ENCODE measurements at places on chromosomes 7 and 10. TPM values are rescaled to one million over a fixed set of nuclear protein-coding genes. Genes with fewer than 3 reads are reported as not detected.

The ANKRD1 gene
- total RNA-seq = not detected

- DNase-seq = no peak
Observed at GRCh38 chr7:84105586-84105985, 89.0 kb downstream of the SEMA3A start.

The UROS gene
- total RNA-seq = 28.3 TPM

The HTR5A gene
- not detected for total RNA-seq

The ADAM22 gene
- 0.53 TPM for total RNA-seq

GRCh38 chr10:12473491-12473890, 124.1 kb downstream of the CAMK1D start:
- no peak for DNase-seq

GRCh38 chr10:64036321-64036930, 515.2 kb downstream of the REEP3 start:
- no peak for DNase-seq

GRCh38 chr10:81680359-81680758, 194.6 kb upstream of the NRG3 start:
- DNase-seq = no peak

GRCh38 chr10:133295426-133296320, 13.0 kb downstream of the TUBGCP2 start:
- no peak for DNase-seq

- no peak for DNase-seq
Observed at GRCh38 chr10:68348265-68348741, 15.6 kb upstream of the PBLD start.

DNA sequence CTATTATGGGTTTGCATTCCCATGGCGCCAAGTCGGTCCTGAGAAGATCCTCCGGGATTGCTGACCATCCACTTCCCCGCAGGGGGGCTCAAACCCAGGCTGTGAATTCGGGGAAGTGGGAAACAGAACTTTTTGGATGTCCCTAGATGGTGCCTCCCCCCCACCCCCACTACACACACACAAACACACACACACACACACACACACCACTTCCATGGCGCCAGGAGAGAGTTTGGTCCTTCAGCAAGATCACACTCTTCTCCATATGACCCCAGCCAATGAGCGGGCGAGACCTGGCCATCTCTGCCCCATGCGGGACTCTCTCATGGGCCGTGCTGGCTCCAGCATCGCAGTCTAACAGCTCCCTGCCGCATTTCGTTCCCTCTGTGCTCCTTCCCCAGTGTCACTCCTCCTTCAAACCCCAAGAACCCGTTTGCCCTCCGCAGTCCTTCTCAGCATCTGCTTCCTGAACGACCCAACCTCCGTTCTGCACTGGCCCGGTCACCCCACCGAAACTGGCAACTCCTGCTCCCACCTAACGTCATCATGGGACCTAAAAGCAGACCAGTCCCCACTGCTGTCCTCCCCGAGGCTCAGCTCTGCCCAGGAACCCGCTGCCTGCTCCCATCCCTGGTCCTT, 32.1 kb upstream of the TNRC18 start:
- no peak for DNase-seq

The SFTPD gene
- 0.73 TPM for total RNA-seq

The CPED1 gene
- 34.6 TPM for total RNA-seq

The NKX1-2 gene
- total RNA-seq = 0.05 TPM

- DNase-seq = no peak
Observed at GRCh38 chr10:631266-631665, 58.2 kb downstream of the DIP2C start.

The SPDYE8 gene
- not detected for total RNA-seq

The GPR37 gene
- 14.2 TPM for total RNA-seq

DNA sequence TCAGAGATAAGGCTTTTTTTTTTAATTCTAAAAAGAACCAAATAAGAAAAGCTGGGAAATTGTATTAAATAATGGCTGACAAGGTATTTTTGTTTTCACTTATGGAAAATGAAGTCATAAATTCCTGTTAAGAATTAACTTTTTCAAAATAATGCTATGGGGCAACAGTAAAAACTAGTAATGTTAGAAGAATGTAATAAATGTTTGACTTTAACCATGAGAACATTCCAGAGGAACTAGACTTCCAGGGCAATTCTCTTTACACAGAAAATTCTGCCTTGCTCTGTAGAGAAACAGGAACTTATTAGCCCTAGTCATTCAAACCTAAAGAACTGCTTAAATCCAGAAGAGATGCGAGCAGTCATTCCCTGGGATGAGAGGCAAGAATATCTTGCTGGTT, 571.1 kb downstream of the IPMK start:
- no peak for DNase-seq

- DNase-seq = no peak
Observed at GRCh38 chr7:44706788-44707557, 41.7 kb upstream of the ZMIZ2 start.

- DNase-seq = no peak
Observed at GRCh38 chr10:76245951-76246495, 814.6 kb downstream of the LRMDA start.

The CALY gene
- 0.45 TPM for total RNA-seq

DNA sequence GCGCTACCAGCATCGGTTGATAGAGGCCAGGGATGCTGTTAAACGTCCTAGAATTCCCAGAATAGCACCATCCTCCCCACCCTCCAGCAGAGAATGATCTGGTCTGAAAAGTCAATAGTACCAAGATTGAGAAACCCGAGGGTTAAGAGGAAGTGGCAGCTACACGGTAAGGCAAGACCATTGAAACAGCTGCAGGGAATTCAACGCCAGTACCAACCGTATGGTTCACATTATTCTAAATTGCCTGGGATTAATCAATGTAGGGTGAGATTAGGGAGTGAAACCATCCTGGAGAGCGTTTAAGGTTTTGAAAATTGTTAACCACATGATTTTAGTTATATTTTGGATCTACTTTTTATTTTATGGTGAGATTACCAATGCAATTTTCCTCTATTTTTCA, 352.2 kb downstream of the PRPF18 start:
- no peak for DNase-seq

The GIMAP8 gene
- total RNA-seq = 4.4 TPM

DNA sequence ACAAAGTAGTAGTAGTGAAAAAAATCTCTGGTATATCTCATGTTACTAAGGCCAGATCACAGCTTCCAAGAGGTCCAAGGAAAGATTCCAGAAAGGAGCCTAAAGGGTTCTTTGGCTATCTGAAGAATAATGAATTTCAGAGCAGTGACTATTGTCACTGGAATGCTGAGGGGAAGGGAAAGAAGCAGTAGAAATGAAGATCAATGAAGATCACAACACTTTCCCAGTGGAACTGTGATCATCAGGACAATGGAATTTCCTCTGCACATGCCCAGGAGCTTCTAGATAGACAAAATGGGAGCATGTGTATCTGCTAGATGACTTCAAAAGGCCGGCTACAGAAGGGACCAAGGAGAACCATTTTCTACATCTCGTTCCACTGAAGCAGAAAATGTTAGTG, 219.5 kb upstream of the PHYHIPL start:
- no peak for DNase-seq

GRCh38 chr10:24008164-24009091, 200.5 kb upstream of the KIAA1217 start:
- DNase-seq = no peak

- no peak for DNase-seq
Observed at GRCh38 chr7:47601119-47601880, 19.4 kb upstream of the TNS3 start.

DNA sequence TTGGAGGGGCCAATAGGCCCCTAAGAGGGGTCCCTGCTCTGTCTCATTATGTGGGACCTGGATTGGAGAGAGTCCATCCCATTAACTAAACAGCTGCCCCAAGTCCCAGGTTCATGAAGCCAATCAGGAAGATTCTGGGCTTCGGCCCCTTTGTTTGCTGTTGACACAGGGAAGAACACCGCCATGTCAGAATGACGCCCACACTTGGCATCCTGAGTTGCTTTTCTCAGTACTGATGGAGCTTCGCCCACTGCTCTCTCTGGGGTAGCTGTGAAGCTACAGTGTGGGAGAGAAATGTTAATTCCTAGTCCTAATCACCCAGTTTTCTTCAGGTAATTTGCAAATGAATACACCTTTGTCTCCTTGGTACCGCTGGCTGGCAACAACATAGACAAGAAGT, 264.7 kb downstream of the GLRX3 start:
- peak; percentile 30 for DNase-seq

The H2BK1 gene
- not detected for total RNA-seq
